GM12878 (cell line): ENCODE measurements at places on chromosomes 12 and 14. TPM values are rescaled to one million over a fixed set of nuclear protein-coding genes. Genes with fewer than 3 reads are reported as not detected.

Gene MYF5
- not detected in 2 replicates for total RNA-seq

Gene TOMM20L
- not detected in 2 replicates for total RNA-seq

DNA sequence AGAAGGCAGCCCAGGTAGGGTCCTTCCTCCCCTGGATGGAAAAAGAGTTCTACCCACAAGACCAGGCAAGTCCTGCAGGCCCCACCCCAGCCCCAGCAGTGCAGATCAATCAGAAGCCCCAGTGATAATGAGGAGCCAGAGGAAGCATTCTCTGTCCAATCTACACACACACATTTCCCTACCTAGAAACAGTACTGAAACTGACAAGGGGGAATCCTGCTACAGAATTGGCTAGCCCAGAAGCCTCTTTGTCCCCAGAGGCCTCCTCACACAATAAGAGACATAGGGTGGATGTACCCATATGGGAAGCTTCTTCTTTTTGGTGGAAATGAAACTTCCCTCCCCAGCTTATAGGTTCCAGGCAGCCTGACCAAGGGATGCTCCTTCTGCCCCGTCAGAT is 9.9 kb downstream of the FSCB start:
- H3K4me3 ChIP-seq = no peak overlapping the region
- H3K27ac ChIP-seq = no peak overlapping the region
- no peak for DNase-seq
- no peaks in the 10 kb centered on the region for H3K36me3 ChIP-seq

DNA sequence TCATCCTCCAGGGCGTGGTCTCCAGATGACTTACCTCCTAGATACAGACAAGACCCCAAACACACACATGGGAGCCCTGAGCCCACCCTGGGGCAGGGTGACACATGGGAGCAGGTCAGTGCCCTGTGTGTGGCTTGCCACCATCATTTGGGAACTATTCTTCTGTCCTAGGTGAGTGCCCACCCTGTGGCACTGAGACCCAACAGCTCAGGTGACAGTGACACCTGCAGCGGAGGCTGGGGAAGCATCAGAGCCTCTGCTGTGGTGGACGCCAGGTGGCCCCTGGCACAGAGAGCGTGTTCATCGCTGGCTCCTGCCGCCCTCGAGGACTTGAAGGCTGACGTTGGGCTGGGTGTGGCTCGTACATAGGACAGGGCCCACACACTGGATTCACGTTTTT is 23.0 kb downstream of the SFSWAP start:
- H3K27ac ChIP-seq = no peak overlapping the region
- peaks cover 41% of the 10 kb centered on the region for H3K36me3 ChIP-seq
- no peak for DNase-seq
- no peaks in the 10 kb centered on the region for H3K27me3 ChIP-seq
- H3K4me1 ChIP-seq = no peaks in the 10 kb centered on the region

Gene KRT77
- not detected in 2 replicates for total RNA-seq

GRCh38 chr12:106131676-106132075 is 7.1 kb downstream of the NUAK1 start:
- no peak overlapping the region for H3K27ac ChIP-seq
- H3K4me3 ChIP-seq = no peak overlapping the region
- no peak for DNase-seq
- no peaks in the 10 kb centered on the region for H3K4me1 ChIP-seq

GRCh38 chr12:64387197-64387816 is 3.3 kb downstream of the C12orf56 start:
- H3K4me3 ChIP-seq = no peak overlapping the region
- H3K27ac ChIP-seq = no peak overlapping the region
- no peaks in the 10 kb centered on the region for H3K27me3 ChIP-seq
- H3K36me3 ChIP-seq = no peaks in the 10 kb centered on the region
- DNase-seq = no peak
- no peaks in the 10 kb centered on the region for H3K4me1 ChIP-seq

GRCh38 chr12:111313833-111314259 is 55.0 kb downstream of the PHETA1 start:
- no peak overlapping the region for H3K4me3 ChIP-seq
- H3K4me1 ChIP-seq = no peaks in the 10 kb centered on the region
- H3K36me3 ChIP-seq = no peaks in the 10 kb centered on the region
- no peaks in the 10 kb centered on the region for H3K27me3 ChIP-seq
- no peak overlapping the region for H3K27ac ChIP-seq

DNA sequence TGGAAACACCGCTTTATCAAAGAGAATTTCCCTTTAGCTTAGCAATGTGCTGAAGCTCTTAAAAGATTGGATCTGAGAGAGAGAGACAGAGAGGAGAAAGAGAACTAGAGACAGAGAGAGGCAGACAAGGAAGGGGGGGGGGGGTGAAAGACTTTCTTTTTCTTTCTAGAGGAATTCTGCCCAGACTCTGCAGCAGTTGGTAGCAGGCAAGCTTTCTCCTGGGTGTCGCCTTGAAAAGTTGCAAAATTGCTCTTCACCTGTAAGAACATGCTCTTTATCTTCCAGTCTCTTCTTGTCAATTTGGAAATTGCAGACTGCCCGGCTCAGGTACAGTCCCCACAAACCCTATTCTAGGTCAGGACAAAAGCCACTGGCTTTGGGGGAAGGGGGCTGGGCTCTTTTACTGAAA is 2.9 kb upstream of the OTX2 start:
- no peaks in the 10 kb centered on the region for H3K36me3 ChIP-seq
- no peak for DNase-seq
- no peak overlapping the region for H3K4me3 ChIP-seq
- H3K27me3 ChIP-seq = peaks cover 32% of the 10 kb centered on the region
- no peak overlapping the region for H3K27ac ChIP-seq

DNA sequence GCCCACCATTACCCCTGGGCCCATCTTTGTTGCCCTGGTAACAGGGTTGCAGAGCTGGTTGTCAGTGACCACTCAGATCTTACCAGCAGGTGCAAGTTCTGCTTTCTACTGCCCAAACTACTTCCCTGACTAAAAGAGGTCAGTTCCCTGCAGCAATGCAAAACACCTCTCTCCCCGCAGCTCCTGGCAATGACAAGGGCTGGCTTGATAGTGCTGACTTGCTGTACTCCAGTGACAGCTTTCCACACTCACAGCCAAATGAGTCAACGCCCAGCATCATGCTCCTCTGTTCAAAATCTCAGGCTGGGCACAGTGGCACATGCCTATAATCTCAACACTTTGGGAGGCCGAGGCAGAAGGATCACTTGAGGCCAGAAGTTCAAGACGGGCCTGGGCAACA is 90.6 kb downstream of the CIT start:
- no peak for DNase-seq
- H3K36me3 ChIP-seq = peaks cover 14% of the 10 kb centered on the region; the same call in 1 of the 2 replicates
- no peak overlapping the region for H3K4me3 ChIP-seq

Gene SLC4A8
- 7.7 and 10.7 TPM in 2 replicates for total RNA-seq

- H3K27ac ChIP-seq = no peak overlapping the region
- H3K27me3 ChIP-seq = no peaks in the 10 kb centered on the region
- no peaks in the 10 kb centered on the region for H3K36me3 ChIP-seq
- H3K4me3 ChIP-seq = no peak overlapping the region
- H3K4me1 ChIP-seq = no peaks in the 10 kb centered on the region
- DNase-seq = no peak
Observed at GRCh38 chr12:98955284-98955683, 310.2 kb downstream of the APAF1 start.

Gene TSPAN19
- total RNA-seq = not detected in 2 replicates

- peaks cover 4% of the 10 kb centered on the region; the same call in 1 of the 2 replicates for H3K27me3 ChIP-seq
- peaks cover 6% of the 10 kb centered on the region for H3K4me1 ChIP-seq
- no peak overlapping the region for H3K27ac ChIP-seq
- no peak for DNase-seq
- H3K36me3 ChIP-seq = no peaks in the 10 kb centered on the region
Observed at GRCh38 chr14:99756796-99757195, 36.4 kb upstream of the EML1 start.

Gene KRT83
- not detected in 2 replicates for total RNA-seq

GRCh38 chr14:92755495-92755894 is 7.1 kb upstream of the LGMN start:
- peaks cover 35% of the 10 kb centered on the region for H3K4me1 ChIP-seq
- H3K27me3 ChIP-seq = no peaks in the 10 kb centered on the region
- no peak for DNase-seq
- H3K4me3 ChIP-seq = no peak overlapping the region

GRCh38 chr12:24537083-24537860 is 411.6 kb downstream of the BCAT1 start:
- H3K4me1 ChIP-seq = no peaks in the 10 kb centered on the region
- H3K36me3 ChIP-seq = no peaks in the 10 kb centered on the region

- peaks cover 7% of the 10 kb centered on the region; the same call in 1 of the 2 replicates for H3K4me1 ChIP-seq
- peak within 1 kb of the TSS; percentile 80 for H3K27ac ChIP-seq
- peaks cover 4% of the 10 kb centered on the region for H3K36me3 ChIP-seq
- H3K27me3 ChIP-seq = no peaks in the 10 kb centered on the region
- H3K4me3 ChIP-seq = peak within 1 kb of the TSS; percentile 85
Observed at GRCh38 chr14:52695481-52696091, at the start of gene ERO1A. Gene ERO1A (minus strand): TSS chr14:52695558. CDS start chr14:52695481, 77 bp downstream.

DNA sequence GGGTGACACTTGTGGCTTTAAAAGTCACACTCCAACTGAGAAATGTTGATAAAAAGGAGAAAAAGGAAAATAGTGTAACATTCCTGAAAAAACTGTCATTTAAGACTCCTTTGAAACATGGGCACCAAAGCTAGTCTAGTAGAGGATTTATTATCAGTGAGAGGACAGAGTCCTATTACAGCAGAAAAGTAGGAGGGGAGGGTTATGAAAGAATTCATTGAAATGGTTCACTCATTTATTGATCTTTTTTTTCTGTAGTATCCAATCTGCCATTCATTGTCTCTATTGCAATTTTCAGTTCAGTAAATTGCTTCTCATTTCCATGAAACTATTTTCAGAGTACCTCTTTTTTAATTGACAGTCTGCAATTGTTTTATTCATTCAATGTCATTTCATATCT is 25.4 kb downstream of the PPM1A start:
- no peak for DNase-seq
- H3K36me3 ChIP-seq = peaks cover 7% of the 10 kb centered on the region; the same call in 1 of the 2 replicates
- H3K4me3 ChIP-seq = no peak overlapping the region
- H3K27ac ChIP-seq = no peak overlapping the region
- peaks cover 8% of the 10 kb centered on the region for H3K4me1 ChIP-seq

- peak overlapping the region; percentile 52; the same call in 1 of the 2 replicates for H3K4me3 ChIP-seq
- H3K27ac ChIP-seq = no peak overlapping the region; the same call in 1 of the 2 replicates
Observed at GRCh38 chr12:6277982-6278438, 32.5 kb upstream of the PLEKHG6 start.

- H3K27ac ChIP-seq = no peak within 1 kb of the TSS
- H3K4me3 ChIP-seq = 0 out of 2 replicates have a peak within 1 kb of the TSS, but pooled peaks have one; percentile 18
- H3K4me1 ChIP-seq = peaks cover 4% of the 10 kb centered on the region; the same call in 1 of the 2 replicates
Observed at GRCh38 chr12:130953771-130954543, at the start of gene ADGRD1. Gene ADGRD1 (plus strand): TSS chr12:130953907. CDS start chr12:130954466, 559 bp downstream.
